Tibial nerve (tissue), 4 donors: ENCODE measurements at places on chromosomes 12 and 14. TPM values are rescaled to one million over a fixed set of nuclear protein-coding genes. Genes with fewer than 3 reads are reported as not detected.

DNA sequence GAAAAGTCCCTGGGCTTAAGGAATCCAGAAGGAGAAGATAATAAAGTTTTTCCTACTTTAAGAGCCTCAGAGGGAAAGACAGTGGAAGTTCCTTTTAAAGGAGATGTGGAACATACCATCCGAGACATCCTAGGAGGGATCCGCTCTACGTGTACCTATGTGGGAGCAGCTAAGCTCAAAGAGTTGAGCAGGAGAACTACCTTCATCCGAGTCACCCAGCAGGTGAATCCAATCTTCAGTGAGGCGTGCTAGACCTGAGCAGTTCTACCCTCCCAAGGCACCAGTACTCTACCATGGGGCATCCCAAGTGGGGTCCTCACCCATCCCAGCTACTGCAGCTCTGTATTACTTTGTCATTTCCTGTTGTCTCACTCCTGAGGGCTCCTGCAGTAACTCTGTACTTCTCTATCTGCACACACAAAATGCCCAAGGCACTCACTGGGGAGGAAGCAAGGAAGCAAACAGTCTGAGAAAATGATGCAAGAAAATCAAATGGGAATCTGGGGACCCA is 3.8 kb downstream of the TINF2 start:
- peaks cover 34% of the 10 kb centered on the region for H3K4me1 ChIP-seq
- peaks cover 9% of the 10 kb centered on the region for H3K36me3 ChIP-seq
- H3K27me3 ChIP-seq: no peaks in the 10 kb centered on the region
- DNase-seq: no peak
- no peak overlapping the region for H3K27ac ChIP-seq
- no peak overlapping the region for H3K4me3 ChIP-seq

DNA sequence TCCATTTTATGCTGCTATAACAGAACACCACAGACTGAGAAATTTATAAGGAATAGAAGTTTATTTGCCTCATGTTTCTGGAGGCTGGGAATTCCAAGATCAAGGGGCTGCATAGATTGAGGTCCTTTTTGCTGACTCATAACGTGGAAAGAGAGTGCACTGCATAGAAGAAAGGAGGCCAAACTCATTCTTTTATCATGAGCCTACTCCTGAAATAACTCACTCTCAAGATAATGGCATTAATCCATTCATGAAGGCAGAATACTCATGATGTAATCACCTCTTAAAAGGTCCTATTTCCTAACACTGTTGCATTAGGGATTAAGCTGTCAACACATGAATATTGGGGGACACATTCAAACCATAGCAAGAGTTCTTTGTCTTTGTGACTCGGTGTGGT is 60.0 kb upstream of the FBXO33 start:
- H3K27ac ChIP-seq: no peak overlapping the region
- no peak for DNase-seq
- H3K4me3 ChIP-seq: no peak overlapping the region
- no peaks in the 10 kb centered on the region for H3K27me3 ChIP-seq

DNA sequence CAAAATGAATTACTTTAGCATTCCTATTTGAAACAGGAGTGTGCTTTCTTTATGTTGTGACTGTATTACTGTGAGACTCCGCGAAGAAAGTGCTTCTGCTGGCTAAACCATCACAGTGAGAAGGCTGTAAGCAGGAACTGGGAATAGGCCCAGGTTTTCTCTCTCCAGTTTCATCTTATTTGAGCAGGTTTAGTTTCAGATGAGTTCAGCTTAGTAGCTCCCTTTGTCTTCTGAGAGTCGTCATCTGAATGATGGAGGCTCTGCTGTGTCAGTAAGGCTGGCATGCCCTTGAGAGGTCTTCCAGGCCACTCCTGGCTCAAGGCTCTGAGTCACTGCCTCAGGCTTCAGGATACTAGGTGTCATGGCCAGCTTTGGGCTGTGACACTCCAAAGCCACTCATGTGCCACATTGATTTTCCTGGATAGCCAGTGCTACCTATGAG is 205.6 kb upstream of the RGS6 start:
- peaks cover 17% of the 10 kb centered on the region for H3K4me1 ChIP-seq
- no peak overlapping the region for H3K27ac ChIP-seq
- DNase-seq: no peak
- H3K27me3 ChIP-seq: no peaks in the 10 kb centered on the region
- peaks cover 6% of the 10 kb centered on the region for H3K36me3 ChIP-seq

GRCh38 chr12:55719371-55719770 is 822 bp upstream of the RDH5 start:
- H3K36me3 ChIP-seq: no peaks in the 10 kb centered on the region
- H3K27me3 ChIP-seq: no peaks in the 10 kb centered on the region
- no peak overlapping the region for H3K4me3 ChIP-seq
- H3K27ac ChIP-seq: peak overlapping the region; percentile 93
- H3K4me1 ChIP-seq: peaks cover 70% of the 10 kb centered on the region

DNA sequence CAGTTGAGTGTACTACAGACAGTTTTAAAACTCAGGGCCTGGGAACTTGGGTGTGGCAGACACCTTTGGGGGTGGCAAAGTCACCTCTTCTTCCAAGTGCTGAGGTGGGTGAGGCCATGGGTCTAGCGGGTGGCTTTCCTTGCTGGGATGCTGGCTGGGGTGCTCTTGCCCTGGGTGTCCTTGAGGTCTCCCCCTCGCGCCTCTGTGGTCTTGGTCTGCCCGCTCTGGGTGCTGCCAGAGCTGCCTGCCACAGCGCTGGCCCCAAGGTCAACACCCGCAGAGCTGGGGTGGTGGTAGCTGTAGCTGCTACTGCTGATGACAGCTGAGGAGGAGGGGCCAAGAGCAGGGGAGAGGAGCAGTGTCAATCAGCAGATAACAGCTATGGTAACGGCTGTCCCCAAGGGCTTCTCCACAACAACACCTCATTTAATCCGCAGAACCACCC is 6.8 kb downstream of the KRT74 start:
- H3K27ac ChIP-seq: no peak overlapping the region
- H3K27me3 ChIP-seq: no peaks in the 10 kb centered on the region
- no peaks in the 10 kb centered on the region for H3K36me3 ChIP-seq
- no peak overlapping the region for H3K4me3 ChIP-seq

DNA sequence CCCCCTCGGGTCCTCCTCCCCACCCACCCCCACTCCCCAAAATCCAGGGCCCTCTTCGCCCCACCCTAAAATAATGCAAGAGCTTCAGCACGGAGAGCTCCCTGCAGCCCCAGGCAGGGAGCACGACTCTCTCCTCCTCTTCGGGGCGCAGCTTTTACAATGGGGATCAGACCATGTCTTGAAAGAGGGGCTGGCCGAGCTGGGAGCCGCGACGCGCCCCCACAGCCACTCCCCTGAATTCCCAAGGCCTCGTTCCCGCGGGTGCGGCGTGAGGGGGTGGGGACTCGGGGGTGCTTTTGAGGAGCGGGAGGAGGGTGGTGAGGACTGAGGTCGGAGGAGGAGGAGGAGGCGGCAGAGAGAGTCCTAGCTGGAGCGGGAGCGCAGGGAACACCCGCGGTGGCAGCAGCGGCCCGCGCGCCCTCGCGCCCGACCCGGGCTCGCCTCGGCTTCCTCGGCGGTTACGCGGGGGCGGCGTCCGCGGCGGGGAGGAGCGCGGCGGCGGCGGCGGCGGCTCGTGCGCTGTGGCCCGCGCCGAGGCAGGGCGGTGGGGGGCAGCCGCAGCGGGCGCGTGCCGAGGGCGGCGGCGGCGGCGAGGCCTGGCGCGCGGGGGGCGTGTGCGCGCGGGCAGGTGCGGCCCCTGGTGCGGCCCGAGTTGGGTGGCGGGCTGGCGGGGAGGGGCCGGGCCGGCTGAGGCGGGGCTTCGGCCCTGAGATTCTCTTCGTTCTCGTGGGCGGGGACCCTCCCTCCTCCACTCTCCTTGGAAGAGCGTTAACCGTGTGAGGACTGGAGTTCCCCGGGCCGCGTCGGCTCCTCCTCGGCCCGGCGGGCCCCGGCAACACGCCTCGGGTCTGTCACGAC is at the start of gene ANKS1B:
ANKS1B (minus strand) TSS at position 666 of the 858 bp plus-strand sequence. CDS start 699 bp downstream, outside the sequence.
- H3K4me3 ChIP-seq: peak within 1 kb of the TSS; percentile 50
- peak within 1 kb of the TSS; percentile 79 for H3K27ac ChIP-seq
- H3K4me1 ChIP-seq: no peaks in the 10 kb centered on the region
- H3K27me3 ChIP-seq: no peaks in the 10 kb centered on the region
- H3K36me3 ChIP-seq: no peaks in the 10 kb centered on the region
- peak; percentile 13 for DNase-seq

KERA gene
- total RNA-seq: not detected

SDR9C7 gene
- not detected for total RNA-seq
